ENCODE measurements at places on chromosomes 7 and 10.

DNA sequence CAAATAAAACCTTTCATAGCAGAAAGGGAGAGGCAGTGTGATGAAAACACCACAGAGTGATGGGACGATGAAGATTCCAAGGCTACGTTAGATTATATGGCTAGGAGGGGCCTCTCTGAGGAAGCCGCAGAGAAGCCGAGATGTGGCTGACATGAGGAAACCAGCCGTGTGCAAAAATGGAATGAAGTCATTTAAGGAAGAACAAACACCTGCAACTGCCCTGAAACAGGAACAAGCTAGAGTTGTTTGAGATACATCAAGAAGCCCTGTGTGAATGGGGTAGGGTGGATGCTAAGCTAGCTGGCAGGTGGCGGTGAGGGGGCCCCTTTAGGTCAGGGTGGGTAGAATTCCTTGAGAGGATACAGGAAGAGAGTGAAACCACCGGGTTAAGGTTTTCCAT lies 129.5 kb downstream of the KLF6 start:
- DNase-seq: no peak

DNA sequence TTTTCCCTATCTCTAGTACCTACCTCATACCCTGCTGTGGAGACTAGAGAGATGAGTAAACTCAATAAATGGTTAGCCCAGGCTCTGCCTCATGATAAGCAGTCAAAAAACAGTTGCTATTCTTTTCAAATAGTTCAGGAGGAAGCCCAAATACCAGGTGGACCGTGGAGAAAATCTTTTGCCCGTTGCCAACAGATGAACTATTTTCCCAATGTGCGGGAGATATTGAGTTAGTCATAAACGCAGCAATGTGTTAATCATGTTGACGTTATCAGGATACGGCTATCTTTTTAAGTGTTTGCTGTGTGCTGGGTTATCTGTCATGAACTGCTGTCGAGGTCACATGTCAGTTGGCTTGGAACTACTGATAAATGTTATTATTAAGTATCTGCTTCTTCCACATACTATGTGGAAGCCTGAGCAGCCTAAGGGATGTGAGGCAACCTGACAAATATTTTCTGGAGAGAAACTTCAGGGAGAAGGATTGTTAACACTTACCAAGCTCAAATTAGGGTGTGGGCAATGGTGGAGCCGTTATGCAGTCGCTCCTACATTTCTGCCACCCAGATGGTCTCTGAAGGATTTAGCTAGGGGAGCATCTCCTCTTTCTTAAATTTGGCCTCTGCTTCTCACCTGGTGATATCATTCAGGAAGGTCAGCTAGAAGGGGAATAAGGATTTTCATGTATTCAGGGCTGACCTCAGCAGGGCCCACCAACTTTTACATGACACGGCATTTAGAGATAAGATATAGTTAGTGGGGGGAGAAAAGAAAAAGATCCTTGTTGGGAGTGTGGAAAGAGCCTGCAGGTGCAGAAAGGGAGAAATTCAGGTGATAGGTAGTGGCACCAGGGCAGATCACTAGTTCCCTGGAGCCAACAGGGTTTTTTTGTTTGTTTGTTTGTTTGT lies 33.5 kb upstream of the SLC26A3 start:
- no peak for DNase-seq

DNA sequence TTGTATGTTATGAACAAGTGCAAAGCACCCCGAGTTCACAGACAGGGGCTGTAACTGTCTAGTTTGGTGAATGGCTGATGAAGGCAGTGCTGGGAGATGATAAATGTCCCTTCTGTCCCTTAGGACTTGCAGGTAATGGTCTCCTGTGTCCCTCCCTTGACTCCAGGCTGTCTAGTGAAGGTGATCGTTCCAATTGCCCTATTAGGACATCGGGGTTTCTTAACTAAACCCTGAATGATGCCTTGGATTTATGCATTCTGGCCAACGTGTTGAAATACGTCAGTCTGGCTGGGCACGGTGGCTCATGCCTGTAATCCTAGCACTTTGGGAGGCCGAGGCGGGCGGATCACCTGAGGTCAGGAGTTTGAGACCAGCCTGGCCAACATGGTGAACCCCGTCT lies 69.4 kb downstream of the PFKFB3 start:
- DNase-seq: no peak

GRCh38 chr7:84209006-84209405 lies 14.4 kb upstream of the SEMA3A start:
- no peak for DNase-seq

DNA sequence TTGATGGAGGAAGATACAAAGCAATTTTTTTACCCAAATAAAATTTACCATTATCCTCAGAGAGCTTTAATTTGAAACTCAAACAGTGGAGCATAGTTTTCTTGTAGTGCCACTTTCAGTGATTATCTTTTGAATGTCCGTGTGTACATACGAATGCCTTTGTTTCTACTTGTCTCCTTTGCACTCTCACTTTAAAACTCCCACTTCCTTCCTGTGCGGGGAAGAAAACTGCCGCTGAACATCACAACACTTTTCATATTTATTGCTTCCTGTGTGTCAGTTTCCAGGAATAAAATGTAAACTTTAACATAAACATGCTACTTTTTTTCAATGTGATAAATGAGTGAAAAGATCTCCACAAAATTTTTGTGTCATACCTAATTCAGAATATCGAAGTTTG lies 102.4 kb downstream of the SEMA3A start:
- DNase-seq: no peak

DNA sequence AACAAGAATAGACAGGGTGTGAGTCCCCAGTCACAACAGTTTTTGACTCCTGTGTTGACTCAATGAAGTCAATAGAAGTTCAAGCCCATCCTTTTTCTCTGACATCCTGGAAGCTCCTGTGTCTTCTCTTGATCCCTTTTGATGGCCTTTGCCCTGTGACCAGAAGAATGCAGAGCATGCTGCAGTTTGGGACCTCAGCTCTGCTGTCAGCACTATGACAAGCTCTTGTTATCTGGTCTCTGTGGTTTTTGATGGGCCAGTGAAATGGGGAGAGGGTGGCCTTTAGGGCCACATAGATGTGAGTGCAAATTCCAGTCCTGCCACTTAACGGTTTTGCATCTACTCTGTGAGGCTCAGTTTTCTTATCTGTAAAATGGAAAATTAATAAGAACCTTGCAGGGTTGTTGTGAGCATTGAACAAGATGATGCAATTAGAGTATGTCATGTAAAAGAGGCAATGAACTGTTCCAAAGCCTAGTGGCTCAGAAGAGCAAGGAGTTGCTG lies 102.4 kb upstream of the IKZF1 start:
- no peak for DNase-seq

DNA sequence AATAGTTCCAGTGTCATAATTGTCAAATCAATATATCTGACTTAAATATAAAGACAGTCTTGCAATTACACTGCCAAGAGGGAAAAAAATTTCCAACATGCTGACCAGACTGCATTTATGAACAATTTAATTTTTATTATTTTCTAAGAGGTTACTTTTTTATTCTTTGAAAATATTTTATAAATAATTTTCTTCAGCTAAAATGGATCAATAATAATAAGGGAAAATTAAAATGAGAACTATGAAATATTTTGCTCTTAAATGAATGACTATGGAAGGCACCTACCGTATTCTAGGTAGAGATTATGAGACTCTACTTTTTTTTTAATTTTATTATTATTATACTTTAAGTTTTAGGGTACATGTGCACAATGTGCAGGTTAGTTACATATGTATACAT lies 1032.5 kb upstream of the LRRN3 start:
- no peak for DNase-seq

DNA sequence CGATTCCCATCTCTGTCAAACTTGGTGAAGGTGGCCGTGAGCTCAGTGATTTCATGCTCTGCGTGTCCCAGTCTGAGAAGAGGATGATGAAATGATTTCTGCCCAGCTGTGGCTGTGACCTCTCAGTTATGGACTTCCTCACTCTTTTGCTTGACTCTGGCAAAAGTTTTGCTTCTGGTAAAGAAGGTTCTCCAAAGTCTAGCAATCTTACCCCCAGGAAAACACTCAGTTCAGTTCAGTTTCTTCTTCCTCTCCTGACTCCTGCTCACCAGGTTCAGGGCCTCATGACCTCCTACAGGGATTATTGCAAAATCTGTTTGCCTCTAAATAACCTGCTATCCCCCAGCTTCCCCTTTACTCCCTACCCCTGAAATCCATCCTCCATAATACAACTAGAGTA lies 4.9 kb upstream of the BLOC1S2 start:
- no peak for DNase-seq

DNA sequence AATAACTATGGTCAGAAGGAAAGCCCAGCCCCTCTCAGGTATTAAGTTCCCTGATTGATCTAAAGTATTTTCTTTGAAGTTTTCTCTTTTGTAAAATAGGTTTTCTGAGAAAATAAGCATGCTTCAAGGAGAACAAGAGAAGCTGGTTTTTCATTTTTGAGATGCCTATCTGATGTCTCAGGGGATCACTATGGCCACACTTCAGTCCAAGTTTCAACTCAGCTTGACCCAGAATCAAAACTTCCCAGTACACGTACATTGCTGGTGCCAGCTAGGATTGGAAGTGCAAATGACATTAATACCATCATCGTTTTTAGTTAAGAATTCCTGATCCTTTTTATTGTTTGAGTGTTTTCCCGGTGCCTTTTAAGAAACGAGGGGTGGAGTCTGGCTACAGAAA lies 7.2 kb downstream of the ITIH5 start:
- no peak for DNase-seq

- DNase-seq: no peak
Observed at GRCh38 chr7:22633954-22634474, 93.0 kb upstream of the IL6 start.

DNA sequence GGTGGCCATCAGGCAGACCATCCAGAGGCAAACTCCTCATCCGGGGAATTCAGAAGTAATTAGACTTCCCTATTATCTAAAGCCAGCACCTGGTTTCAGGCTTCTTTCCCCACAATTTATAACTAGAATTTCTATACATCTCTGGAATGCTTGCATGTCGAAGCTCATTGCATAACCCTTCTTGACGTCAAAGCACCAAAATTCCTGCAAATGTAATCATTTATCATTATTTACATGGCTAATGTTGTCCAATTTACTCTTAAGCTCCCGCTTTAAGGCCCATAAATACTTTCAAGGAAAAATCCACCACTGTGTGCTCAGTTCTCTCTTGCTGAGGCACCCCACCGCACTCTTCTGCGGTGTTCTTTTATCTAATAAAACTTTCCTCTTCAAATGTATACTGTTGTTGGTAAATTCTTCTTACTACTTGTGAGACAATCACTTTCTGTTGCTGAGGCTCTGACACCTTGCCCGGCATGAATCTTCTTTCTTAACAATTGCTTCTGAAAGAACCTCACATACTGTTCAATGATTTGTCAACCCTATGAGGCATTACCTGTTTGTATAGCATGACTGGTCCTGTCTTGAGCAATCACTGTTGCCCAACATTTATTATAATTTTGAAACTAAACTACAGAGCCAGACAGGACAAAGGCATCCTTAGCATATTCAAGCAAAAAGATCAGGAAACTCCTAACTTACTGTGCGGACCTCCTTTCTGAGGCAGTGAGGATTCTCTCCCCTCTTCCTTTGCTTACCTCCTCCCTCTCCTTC lies 17.4 kb upstream of the GPR141 start:
- DNase-seq: no peak

DNA sequence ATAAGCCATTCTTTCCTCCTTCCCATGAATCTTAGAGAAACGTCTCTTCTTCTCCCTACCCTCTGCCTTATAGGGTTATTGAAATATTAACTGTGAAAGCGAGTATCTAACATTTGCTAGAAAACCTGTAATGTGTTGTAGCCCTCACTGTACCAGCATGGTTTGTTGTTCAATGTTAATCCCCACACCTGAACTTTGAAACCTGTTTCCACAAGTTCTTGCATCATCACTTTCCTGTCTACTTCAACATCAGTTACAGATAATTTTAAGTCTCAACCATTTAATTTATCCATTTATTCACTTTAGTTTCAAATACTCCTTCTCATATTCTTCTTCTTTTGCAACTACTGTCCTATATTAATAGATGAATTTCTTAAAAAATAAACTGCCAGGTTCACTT lies 148.2 kb downstream of the ETV1 start:
- no peak for DNase-seq

DNA sequence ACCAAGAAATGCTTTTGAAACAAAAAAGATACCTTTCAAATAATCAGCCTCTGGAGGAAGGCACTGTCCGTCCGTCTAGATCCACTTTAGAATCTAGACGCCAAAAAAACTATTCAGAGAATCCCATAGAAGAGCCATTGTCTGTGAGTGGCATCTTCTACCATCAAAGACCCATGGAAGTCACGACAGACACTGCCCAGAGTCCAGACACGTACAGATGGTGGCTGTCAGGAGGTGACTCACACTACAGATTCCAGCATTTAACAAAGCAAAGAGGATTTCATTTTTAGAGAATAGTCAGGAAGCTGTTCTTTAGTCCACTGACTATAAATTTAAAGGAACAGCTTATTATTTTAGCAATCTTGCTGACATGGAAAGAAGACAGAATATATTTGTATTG lies 11.7 kb downstream of the C1QL3 start:
- no peak for DNase-seq

DNA sequence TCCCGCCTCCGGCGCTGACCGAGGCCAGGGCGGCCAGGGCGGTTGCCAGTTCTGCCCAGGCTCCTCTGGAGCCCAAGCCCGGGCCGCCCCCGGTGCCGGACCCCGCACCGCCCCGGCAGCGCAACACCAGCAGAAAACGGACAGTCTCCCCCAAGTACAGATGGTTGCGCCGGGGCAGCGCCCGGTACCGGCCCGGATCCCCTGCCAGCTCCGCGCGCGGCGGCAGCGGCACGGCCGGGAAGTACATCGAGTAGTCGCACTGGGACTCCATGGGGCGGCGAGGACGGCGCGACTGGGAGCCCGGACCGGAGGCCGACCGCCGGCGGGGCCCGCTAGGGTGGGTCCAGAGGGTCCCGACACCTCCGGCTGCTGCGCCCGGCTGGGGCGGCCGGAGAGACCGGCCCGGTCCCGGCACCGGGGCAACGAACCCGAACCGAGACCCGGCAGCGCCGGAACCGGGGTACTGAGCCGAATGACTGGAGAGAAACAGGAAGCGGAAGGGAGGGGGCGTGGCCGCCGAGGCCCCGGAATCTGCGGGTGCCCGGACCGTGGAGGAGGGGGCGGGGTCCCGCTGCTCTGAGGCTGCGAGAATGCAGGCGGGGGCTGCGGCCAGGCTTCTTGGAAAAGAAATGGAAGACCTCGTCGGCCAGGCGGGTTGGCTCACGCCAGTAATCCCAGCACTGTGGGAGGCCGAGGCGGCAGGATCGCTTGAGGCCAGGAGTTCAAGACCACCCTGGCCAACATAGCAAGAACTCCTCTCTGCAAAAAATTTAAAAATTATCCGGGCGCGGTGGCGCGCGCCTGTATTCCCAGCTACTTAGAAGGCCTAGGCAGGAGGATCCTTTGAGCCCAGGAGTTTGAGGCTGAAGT lies at the start of gene TRAPPC14:
TRAPPC14 (minus strand) TSS at position 495 of the 870 bp plus-strand sequence; CDS start at position 271, 224 bp downstream.
- peak; percentile 93 for DNase-seq

DNA sequence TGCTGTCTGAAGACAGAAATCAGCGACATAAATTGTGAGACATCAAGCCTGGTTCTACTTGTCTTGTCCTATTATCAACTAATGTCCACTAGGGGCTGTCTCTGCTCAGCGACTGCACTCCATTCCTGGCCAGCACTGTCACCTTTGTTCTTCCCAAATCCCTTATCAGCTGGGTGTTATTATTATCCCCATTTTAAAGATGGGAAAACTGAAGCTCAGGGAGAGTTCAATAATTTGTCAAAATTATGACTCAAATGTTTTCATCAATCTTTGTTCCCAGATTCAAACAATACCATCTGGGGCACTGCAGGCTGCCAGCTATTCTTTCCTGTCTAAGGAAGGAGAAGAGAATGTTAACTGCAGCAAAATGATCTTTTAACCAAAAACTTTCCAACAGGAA lies 431.6 kb upstream of the NFE2L3 start:
- peak; percentile 9 for DNase-seq

GRCh38 chr10:84256510-84257342 lies 11.9 kb downstream of the RGR start:
- DNase-seq: no peak

GRCh38 chr7:50369143-50370026 lies 64.9 kb downstream of the IKZF1 start:
- DNase-seq: peak; percentile 62

Data from RPMI8226 (cell line).